ENCODE measurements at places on chromosomes 16 and 17.

GRCh38 chr17:66542129-66542966 lies 239.9 kb downstream of the PRKCA start:
- H3K27me3 ChIP-seq: peaks cover 5% of the 10 kb centered on the region
- peaks cover 12% of the 10 kb centered on the region for H3K36me3 ChIP-seq
- peak overlapping the region; percentile 87 for H3K27ac ChIP-seq
- DNase-seq: no peak

DNA sequence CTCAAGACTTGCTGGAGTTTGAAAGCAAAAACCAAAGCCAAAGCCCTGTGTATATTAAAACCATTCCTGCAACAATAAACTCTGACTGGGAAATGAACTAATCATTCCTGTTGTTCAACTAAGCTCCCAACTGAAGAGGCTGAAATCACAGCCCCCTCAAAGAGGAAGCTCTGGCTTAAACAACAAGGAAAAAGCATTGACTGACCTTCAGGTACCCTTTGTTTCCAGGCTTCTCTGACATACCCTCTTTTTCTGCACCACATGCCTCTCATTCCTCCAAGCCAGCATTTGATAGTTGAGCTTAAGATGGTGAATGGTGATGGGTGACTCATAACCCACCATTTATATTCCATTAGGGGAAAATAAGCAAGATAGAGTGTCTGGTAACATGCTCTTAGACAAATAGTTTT lies 470.9 kb upstream of the SOX9 start:
- peaks cover 4% of the 10 kb centered on the region for H3K4me1 ChIP-seq
- no peak overlapping the region for H3K27ac ChIP-seq
- H3K27me3 ChIP-seq: no peaks in the 10 kb centered on the region
- no peaks in the 10 kb centered on the region for H3K36me3 ChIP-seq

- no peaks in the 10 kb centered on the region for H3K36me3 ChIP-seq
- no peak for DNase-seq
- peaks cover 33% of the 10 kb centered on the region for H3K4me1 ChIP-seq
- peak overlapping the region; percentile 87 for H3K27ac ChIP-seq
- H3K4me3 ChIP-seq: no peak overlapping the region
Observed at GRCh38 chr16:73015612-73016487, 32.1 kb downstream of the ZFHX3 start.

DNA sequence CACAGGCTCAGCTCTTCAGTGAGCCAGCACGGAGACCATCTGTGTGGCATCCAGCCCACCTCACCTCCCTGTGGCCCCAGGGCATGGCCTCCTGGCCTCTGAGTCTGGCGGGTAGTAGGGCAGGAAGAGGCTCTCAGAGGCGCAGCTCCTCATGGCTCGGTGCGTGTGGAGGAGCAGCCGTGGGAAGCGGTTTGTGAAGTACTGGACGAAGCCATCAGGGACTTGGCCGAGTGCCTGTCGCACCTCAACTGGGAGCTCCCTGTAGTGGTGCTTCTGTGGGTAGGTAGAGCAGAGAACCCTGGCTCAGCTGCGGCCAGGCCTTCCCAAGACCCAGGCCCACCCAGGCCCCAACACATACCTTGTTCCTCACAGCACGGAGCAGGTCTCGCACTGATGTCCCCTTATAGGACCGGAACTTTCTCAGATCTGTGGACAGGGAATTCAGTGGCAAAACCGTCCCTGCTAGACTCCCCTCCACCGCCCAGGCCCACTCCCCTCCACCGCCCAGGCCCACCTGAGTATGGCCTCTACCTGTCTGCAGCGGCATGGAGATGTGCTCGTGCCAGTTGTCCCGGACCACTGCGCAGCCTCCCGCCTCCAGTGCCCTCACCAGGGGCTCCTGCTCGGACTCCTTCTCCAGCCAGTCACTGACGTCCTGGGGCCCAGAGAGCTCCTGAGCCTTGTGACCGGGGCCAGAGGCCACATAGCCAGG lies 12.2 kb downstream of the PLK1 start:
- DNase-seq: no peak
- H3K4me1 ChIP-seq: peaks cover 7% of the 10 kb centered on the region
- H3K27me3 ChIP-seq: no peaks in the 10 kb centered on the region

GRCh38 chr16:28521436-28521835 lies 14.8 kb upstream of the IL27 start:
- no peak overlapping the region for H3K27ac ChIP-seq
- H3K4me3 ChIP-seq: no peak overlapping the region
- H3K4me1 ChIP-seq: no peaks in the 10 kb centered on the region
- H3K27me3 ChIP-seq: no peaks in the 10 kb centered on the region
- no peak for DNase-seq

- H3K36me3 ChIP-seq: peaks cover 6% of the 10 kb centered on the region
- H3K4me1 ChIP-seq: peaks cover 6% of the 10 kb centered on the region
- H3K27ac ChIP-seq: peak overlapping the region; percentile 86
- DNase-seq: no peak
Observed at GRCh38 chr17:44159519-44160210, 10.8 kb upstream of the ASB16 start.

DNA sequence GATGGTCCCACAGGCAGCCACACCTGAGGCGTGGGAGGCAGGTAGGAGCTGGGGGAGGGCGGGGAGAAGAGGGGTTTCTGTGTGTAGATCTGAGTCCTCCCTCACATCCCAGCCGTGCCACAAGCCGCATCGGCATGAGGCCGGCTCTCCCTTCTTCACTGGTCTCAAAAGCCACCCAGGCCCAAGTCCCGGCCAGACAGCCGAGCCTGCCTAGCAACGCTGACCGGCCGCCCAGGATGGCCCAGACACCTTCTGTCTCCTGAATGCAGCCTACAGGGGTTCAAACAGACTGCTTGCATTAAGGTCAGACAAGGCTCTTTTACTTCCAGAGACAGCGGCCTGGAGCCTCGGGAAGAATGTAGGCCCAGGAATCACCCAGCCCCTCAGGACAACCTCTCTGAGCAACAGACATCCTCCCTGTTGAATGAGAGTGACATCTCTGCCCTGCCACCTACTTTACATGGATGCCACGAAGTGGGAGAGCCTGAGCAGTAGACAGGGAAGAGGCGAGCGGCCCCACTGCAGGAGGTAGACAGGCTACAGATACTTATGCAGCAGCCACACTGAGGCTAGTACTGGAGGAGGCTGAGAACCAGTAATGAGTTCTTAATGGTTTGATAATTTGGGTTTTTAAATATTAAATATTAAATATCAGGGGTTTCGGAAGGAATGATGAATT lies 69.6 kb downstream of the N4BP1 start:
- no peaks in the 10 kb centered on the region for H3K27me3 ChIP-seq
- no peak overlapping the region for H3K27ac ChIP-seq
- H3K4me3 ChIP-seq: no peak overlapping the region
- H3K36me3 ChIP-seq: peaks cover 7% of the 10 kb centered on the region

DNA sequence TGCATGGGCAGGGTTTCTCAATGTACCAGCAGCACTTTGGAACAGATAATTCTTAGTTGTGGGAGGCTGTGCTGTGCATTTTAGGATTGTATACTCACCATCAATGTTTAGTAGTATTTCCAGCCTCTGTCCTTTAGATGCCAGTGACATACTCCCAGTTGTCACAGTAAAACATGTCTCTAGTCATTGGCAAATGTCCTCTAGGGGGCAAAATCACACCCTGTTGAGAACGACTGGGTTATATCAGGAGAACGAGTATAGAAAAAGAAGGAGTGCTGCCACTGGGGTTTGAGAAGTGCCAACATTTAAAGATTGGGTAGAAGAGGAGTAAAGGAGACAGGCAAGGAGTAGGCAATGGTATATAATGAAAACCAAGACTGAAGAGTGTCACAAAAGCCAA lies 37.9 kb upstream of the SMIM36 start:
- H3K36me3 ChIP-seq: peaks cover 3% of the 10 kb centered on the region
- H3K27me3 ChIP-seq: peaks cover 11% of the 10 kb centered on the region
- H3K27ac ChIP-seq: no peak overlapping the region
- H3K4me3 ChIP-seq: no peak overlapping the region
- peaks cover 9% of the 10 kb centered on the region for H3K4me1 ChIP-seq

GRCh38 chr17:55829995-55830612 lies 79.3 kb downstream of the PCTP start:
- H3K4me1 ChIP-seq: no peaks in the 10 kb centered on the region
- H3K36me3 ChIP-seq: no peaks in the 10 kb centered on the region
- no peak for DNase-seq

- H3K36me3 ChIP-seq: peaks cover 16% of the 10 kb centered on the region
- no peaks in the 10 kb centered on the region for H3K27me3 ChIP-seq
- H3K27ac ChIP-seq: peak overlapping the region; percentile 92
- DNase-seq: no peak
Observed at GRCh38 chr17:39981207-39981741, 667 bp downstream of the PSMD3 start.

- H3K4me3 ChIP-seq: no peak overlapping the region
- H3K4me1 ChIP-seq: no peaks in the 10 kb centered on the region
- DNase-seq: no peak
- H3K36me3 ChIP-seq: no peaks in the 10 kb centered on the region
- H3K27me3 ChIP-seq: peaks cover 68% of the 10 kb centered on the region
Observed at GRCh38 chr16:56558024-56558747, 6.7 kb upstream of the MT4 start.

- no peak for DNase-seq
- H3K27ac ChIP-seq: peak overlapping the region; percentile 99
- peak overlapping the region; percentile 14 for H3K4me3 ChIP-seq
- H3K36me3 ChIP-seq: peaks cover 10% of the 10 kb centered on the region
Observed at GRCh38 chr17:42520540-42520951, 15.5 kb upstream of the NAGLU start.

DNA sequence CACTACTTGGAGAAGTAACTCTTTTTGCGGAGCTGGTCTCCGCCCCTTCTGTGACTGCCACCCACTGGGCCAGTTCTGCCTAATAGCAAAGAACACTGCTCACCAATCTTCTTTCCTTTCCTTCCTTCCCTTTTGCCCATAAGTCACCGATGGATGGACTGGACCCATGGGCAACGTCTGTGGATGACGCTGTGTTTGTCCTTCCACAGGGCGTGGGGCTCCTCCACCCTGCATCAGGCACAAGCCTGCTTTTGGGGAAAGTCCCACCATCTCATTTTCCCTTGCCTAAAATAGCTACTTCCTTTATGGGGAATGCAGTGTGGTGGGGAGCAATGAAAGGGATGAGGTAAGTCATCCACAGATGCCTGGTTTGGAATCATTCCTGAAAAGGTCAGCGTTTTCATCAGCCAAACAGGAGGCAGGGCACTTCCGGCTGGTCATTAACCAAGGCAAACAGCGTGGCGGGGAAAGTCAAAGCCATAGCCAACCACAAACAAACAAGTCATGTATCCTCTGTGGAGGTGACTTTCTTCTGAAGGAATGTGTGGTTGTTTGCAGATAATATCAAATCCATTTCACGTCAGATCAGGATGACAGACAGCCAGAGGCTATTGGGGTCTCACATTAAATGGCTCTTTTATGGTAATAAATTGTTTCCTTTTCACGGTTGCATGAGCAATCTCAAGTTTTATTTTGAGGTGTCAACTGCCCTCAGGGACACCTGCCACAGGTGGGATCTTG lies 30.7 kb upstream of the MED9 start:
- no peaks in the 10 kb centered on the region for H3K36me3 ChIP-seq
- H3K4me3 ChIP-seq: no peak overlapping the region
- H3K4me1 ChIP-seq: peaks cover 1% of the 10 kb centered on the region
- H3K27ac ChIP-seq: no peak overlapping the region
- no peak for DNase-seq
- H3K27me3 ChIP-seq: peaks cover 1% of the 10 kb centered on the region

DNA sequence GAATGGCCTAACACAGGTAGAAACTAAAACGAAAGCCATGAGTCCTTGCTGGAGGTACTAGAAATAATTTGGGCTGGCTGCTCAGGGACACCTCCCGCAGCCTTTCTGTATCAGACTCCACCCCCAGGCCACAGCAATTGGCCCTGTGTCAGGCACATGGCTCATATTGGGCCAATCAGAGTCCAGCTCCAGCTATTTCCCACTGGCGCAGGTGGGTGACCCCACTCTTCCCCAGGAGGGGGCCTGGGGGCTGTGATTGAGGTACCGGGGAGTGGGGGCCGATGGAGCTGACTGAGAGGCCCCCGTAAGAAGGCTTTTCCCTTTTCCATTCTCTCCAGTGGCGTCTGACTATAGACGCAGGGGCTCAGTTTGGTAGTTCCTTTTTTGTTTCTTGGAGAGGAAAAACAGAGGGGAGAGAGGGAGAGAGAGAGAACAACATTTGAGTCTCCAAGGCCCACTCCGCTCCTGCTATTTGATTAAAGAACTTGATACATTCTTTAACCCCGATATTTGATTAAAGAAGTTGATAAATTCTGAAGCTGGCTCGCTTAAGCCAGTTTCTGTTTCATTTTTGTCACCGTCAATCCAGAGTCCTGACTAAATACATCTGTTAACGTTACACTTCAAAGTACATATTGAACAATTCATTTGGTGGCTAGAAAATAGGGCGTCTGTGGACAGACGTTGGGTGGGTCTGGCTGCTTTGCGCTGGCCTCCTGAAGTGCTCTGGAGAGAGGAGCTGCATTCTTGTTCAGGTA lies 26.3 kb downstream of the FOXL1 start:
- H3K4me1 ChIP-seq: peaks cover 17% of the 10 kb centered on the region
- H3K27ac ChIP-seq: no peak overlapping the region
- H3K27me3 ChIP-seq: no peaks in the 10 kb centered on the region
- no peak overlapping the region for H3K4me3 ChIP-seq

DNA sequence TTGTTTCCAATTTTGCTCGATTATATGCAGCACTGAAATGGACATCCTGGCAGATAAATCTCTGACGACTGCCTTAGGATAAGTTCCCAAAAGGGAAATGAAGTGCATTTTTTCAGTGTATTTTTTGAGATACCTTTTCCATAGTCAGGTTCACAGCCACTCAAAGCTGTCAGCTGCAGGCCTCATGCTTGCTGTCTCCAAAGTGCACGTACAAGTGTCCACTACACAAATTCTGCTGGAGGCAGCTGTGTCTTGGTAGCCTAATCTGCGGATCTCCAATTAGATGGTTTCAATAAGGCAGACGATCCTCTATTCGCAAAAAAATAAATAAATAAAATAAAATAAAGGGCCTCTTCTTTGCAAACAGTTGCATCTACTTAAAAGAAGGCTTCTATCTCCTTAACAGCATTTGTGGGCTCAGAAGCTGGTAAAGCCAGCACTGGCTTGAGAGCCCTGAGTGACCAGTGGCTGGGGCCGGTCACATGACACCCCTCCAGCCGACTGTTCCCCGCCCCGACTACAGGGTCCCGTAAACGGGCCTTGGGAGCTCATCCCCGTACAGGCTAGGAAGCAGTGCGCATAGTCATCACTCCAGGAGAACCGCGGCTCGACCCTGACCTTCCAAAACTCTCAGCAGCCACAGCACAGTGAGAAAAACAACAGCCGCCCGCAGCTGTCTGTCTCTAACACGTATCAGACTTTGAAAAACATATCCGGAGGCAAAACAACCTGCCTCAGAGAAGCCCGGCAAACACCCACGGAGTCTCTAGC lies 18.8 kb downstream of the RPH3AL start:
- peaks cover 65% of the 10 kb centered on the region for H3K4me1 ChIP-seq
- H3K4me3 ChIP-seq: peak overlapping the region; percentile 24
- no peaks in the 10 kb centered on the region for H3K36me3 ChIP-seq
- DNase-seq: no peak
- H3K27me3 ChIP-seq: peaks cover 2% of the 10 kb centered on the region

- H3K27ac ChIP-seq: peak overlapping the region; percentile 89
- DNase-seq: peak; percentile 75
- no peak overlapping the region for H3K4me3 ChIP-seq
- peaks cover 64% of the 10 kb centered on the region for H3K4me1 ChIP-seq
Observed at GRCh38 chr17:35726127-35726952, 5.1 kb upstream of the RASL10B start.

Data from mesothelial cell of epicardium (in vitro differentiated cells).